ENCODE measurements at places on chromosomes 3 and 15.
A peak's percentile ranks its signal among the peaks of the same experiment; 100 is the strongest.

GRCh38 chr15:58443308-58443707, 11.5 kb downstream of the LIPC start:
- no peak for DNase-seq

- DNase-seq, result no peak
Measured at GRCh38 chr3:184630861-184631471, 69.4 kb downstream of the EPHB3 start.

GRCh38 chr3:43191116-43191515, 85.2 kb upstream of the POMGNT2 start:
- DNase-seq, result no peak

- no peak for DNase-seq
Measured at GRCh38 chr3:186788482-186789370, 5.3 kb downstream of the EIF4A2 start.

DNA sequence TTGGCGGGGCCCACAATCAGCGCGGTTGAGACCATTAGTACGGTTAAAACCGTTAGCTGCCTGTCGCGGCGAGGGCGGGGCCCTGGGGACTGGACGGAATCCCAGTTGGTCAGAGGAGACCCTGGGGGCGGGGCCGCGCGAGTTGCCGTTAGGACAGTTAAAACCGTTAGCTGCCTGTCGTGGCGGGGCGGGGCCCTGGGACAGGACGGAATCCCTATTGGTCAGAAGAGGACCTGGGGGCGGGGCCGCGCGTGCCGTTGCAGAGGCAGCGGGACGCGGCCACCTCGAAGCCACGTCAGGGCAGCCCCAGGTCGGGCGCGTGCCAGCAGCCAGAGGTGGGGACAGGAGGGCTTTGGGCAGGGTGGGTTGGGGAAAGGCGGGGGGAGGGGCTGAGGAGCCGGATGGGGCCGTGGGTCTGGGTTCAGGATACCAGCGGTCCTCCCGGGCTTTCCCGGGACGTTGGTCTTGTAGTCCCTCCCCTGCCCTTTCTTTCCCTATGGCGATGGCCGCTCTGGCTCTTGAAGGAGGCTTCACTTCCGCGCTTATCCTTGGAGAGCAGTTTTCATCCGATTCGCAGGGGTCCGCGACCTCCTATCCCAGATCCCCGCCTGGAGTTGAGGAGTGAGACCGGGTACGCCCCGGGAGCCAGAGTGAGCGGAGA, 28.0 kb downstream of the KLHDC8B start:
- no peak for DNase-seq

DNA sequence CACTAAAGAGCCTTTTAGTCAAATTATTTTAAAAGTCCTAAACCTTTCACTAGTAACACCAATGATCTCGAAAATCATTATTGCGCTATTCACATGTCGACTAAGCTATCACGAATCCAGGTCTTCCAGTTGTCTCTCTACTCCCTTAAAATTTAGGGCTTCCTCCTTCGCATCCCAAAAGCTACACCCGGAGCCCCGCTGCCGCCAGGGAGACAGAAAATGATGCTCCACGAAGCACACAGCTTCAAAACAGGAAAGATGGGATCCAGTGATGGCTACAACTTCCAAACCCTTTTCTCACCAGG, 253 bp downstream of the IFT80 start:
- DNase-seq, result no peak

DNA sequence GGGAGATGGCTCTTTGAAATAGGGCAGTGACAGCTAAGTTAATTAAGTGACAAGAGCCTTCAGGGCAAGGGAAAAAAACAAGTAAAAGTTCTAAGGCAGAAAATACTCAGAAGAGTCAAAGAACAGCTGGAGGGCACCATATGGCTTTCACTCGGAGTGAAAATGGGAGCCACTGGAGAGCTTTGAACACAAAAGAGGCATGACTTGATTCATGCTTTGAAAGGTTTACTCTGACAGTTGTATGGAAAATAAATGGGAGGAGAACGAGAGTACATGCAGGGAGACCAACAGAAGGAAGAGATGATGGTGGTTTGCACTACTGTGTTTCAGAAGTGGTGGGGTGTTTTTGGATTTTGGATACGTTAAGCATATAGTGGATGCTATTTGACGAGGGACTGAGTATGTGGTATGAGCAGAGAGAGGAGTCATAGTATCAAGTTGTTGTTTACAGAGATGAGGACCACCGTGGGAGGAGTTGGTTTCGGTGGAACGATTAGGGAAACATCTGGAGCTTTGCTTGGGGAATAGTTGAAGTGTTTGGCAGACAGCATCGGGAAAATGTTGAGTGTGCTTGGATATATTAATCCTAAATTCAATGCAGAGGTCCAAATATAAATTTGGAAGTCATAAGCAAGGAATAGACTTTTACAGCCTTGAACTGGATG, 411.5 kb downstream of the GABRG3 start:
- no peak for DNase-seq

GRCh38 chr3:197002701-197003454, 26.7 kb downstream of the MELTF start:
- DNase-seq, result peak; percentile 49

DNA sequence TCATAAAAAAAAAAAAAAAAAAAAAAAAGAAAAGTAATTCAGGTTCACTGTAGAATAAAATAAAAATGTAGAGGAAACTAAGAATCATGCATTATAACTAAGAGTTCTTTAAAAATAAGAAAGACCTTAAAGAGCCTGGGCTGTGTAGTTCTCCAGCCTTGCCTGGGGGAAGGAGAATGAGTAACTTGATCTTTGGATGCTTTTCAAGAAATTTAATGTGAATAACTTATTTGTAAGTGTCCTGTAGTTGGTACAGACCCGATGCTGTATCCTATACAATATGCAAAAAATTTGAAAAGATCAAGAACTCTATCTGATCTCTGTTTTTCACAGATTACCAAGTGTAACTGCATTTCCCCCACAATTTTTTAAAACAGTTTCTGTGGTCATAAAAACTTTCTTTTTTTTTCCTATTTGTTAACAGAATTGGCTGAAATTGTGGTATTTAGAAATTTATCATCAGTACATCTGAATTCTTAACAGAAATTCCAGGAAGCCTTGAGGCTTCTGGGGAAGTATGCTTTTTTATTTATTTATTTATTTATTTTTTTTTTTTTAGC, 195.3 kb downstream of the THRB start:
- DNase-seq, result no peak

GRCh38 chr3:128383316-128384235, 83.1 kb downstream of the DNAJB8 start:
- peak; percentile 11 for DNase-seq

GRCh38 chr3:110984456-110985250, 87.0 kb upstream of the NECTIN3 start:
- no peak for DNase-seq

- DNase-seq, result no peak
Measured at GRCh38 chr3:46901591-46902187, 24.2 kb downstream of the PTH1R start.

- DNase-seq, result no peak
Measured at GRCh38 chr3:14598143-14598569, 53.4 kb upstream of the CCDC174 start.

GRCh38 chr3:195224980-195225580, 45.9 kb downstream of the XXYLT1 start:
- DNase-seq, result no peak

All from activated naive CD8-positive, alpha-beta T cell treated with anti-CD3 and anti-CD28 coated beads, Interleukin-2, amount 50 U/mL, for 16 hours (primary cell).